ENCODE measurements at places on chromosomes 3 and 15. TPM values are rescaled to one million over a fixed set of nuclear protein-coding genes. Genes with fewer than 3 reads are reported as not detected.

GALNT15 gene
- total RNA-seq: 12.9 TPM

PLSCR4 gene
- total RNA-seq: 51.2 TPM

GPX1 gene
- 201 TPM for total RNA-seq

TMEM212 gene
- total RNA-seq: not detected

ST8SIA2 gene
- not detected for total RNA-seq

DUOX2 gene
- total RNA-seq: not detected

SIDT1 gene
- not detected for total RNA-seq
